NCI-H774 (cell line): ENCODE measurements at places on chromosomes 7 and 10.

DNA sequence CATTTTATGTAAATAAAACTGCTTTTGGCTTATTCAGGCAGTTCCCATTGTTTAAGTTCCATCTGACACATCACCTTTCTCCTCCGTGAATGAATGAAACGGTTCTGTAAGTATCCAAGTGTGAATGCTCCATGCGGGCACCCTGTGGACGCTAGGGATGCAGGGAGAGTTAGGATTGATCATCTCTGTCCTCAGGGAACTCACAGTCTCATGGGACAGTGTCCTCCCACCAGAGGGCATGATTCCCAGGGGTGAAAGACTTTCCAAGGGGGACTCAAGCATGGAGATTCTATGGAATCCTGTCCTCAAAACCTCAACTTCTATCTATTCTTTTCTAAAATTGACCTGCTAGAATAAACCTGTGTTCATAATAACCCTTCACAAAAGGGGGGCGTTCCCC, 98.8 kb downstream of the HECW1 start:
- DNase-seq: no peak

GRCh38 chr10:91907914-91908336, 1.4 kb downstream of the FGFBP3 start:
- no peak for DNase-seq

DNA sequence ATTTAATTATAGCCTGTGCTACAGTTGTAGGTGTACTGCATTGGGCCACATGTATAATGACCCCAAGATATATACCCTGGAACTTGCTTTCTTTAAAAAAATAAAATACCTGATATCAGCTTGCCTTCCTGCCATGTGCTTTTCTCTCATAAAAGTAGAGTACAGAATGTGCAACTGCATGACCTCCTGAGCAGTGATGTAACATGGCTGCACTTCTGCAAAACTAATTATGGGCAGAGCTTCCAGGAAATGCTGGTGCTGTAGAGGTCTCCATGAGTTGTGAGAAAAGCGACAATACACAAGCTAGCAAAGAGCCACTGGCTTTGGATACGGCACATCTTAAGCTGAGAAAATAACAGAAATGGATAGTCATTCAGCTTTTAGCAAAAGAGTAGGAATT, 6.5 kb upstream of the ERLIN1 start:
- no peak for DNase-seq

DNA sequence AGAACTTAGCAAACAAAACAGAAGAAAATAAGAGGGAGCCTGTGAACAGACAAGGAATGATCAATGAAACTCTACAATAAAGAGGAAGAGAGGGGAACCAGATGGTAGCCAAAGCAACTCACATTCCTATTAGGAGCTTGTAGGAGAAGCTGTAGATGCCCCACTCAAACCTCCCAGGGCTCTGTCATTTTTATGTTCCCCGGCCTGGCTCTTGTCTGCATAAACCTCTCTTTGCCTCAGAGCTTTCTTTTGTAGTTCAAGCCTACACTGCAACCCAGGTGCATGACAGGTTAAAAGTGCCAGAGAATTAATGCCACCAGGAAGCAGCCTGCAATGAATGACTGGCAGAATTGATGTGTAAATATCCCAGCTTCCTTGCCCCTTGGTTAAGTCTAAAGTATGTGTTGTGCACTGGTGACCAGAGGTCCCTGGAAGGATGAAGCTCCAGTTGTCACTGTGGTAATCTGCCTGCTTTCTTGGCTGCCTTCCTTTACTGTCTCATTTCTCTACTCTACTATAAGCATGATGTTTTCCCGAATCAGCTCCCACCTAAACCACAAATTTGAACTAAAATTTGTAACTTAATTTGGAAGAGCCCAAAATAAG, 40.4 kb downstream of the HDAC9 start:
- no peak for DNase-seq

DNA sequence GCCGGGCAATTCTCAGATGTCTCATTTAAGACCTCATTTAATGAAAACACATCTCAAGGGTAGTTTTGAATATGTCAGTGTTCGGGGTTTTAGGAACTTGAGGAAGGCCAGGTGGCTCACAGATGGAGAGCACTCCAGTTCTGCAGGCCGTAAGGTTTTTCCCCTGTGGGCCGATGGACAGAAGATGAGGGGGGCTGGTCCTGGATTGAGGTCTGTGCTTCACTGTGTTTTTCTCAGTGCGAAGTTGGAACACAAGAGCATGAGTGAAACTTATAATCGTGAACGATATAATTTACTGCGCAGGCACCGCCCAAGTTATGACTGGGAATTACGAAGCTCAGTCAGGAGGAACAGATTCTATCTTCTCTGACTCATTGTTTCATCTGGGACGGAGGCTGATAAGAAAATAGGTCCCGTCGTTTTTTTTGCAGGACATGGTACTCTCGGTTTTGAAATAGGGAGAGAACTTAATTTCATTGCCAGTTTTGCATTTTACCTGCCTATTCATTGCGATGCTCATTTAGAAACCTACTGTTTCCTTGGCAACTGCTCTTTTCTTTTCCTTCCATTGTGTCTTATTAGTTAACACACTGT, 591.0 kb upstream of the PFKP start:
- no peak for DNase-seq

GRCh38 chr7:25402532-25402931, 174.2 kb upstream of the NPVF start:
- no peak for DNase-seq

- no peak for DNase-seq
These were observed 17.3 kb upstream of the CSGALNACT2 start for GRCh38 chr10:43120929-43121314.

GRCh38 chr7:34530259-34530658, 127.8 kb upstream of the NPSR1 start:
- DNase-seq: no peak

DNA sequence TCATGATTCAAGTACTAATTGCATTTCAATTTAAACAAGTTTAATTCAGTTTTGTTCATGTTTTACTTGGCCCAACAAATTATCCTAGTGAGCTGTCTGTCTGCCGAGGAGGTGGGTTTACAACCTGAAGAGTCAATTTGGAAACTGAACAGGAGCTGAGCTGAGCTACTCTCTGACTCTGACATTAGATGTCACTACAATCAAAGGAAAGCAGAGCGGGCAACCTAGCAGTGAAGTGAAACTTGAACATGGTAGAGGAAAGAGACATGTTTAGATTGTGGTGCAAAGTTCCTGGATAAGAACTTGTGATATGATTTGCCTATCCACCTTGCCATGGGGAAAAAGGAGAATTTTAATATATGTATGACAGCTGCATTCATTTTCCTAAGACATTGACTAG, 9.6 kb upstream of the AGR3 start:
- no peak for DNase-seq
